ENCODE measurements at places on chromosomes 1 and 21.

- DNase-seq: peak; percentile 72
These were observed 3.6 kb downstream of the KCNE2 start for GRCh38 chr21:34367320-34367935.

- no peak for DNase-seq
These were observed 31.3 kb downstream of the SLC2A1 start for GRCh38 chr1:42927274-42927841.

DNA sequence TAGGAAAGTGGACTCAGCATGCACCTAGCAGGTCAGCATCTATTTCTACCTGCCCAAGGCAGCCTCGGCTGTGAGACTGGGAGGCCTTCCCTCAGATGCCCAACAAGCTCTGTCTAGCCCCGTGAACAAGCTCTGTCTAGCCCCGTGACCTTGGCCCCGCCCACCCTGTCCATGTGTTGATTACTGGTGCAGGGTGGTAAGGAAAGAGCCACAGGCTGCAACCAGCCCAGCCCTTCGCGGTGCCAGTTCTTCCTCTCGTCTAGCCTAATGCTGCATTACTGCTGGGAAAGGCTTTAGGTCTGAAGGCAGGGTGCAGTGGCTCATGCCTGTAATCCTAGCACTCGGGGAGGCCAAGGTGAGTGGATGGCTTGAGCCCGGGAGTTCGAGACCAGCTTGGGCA is 2.2 kb downstream of the GPR153 start:
- no peak for DNase-seq

- DNase-seq: peak; percentile 77
These were observed 15.9 kb upstream of the IFNAR1 start for GRCh38 chr21:33308586-33309490.

- DNase-seq: peak; percentile 91
These were observed 271.7 kb upstream of the SNX7 start for GRCh38 chr1:98389809-98390208.

Data from fibroblast of upper back skin (primary cell).